ENCODE measurements at places on chromosomes 5 and 9.

GRCh38 chr9:87686520-87687090 lies 39.3 kb upstream of the CTSL start:
- no peak for DNase-seq

DNA sequence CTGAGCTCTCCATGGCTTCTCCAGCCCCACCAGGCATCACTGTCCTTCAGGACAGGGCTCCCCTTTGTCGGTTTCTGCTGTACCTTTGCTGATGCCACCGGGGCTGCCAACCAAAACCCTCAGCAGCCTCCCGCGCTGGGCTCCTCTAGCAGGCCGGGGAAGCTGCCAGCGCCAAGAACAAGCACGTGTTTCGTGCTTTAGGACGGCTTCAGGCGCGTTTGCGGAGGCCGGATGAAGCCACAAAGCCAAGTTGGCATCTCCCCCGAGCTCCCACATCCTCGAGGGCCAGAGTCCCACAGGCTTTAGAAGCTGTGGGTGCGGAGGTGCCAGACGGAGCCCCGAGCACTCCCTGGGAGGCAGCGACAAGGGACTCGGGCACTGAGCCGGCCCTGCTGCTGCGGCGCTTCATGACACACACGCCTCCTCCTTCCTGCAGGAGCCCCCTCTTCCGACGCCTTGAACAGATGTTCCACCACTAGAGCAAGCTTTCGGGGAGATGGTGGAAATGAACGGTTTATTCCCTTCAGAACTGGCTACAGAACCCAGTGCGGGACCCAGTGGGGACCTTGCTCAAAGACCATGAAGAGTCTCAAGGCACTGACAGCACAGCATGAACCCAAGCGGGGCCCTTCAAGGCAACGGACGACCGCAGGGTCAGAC lies 36.7 kb downstream of the SARDH start:
- no peak for DNase-seq

- DNase-seq = no peak
These were observed 11.3 kb upstream of the TMEM141 start for GRCh38 chr9:136779808-136780207.

DNA sequence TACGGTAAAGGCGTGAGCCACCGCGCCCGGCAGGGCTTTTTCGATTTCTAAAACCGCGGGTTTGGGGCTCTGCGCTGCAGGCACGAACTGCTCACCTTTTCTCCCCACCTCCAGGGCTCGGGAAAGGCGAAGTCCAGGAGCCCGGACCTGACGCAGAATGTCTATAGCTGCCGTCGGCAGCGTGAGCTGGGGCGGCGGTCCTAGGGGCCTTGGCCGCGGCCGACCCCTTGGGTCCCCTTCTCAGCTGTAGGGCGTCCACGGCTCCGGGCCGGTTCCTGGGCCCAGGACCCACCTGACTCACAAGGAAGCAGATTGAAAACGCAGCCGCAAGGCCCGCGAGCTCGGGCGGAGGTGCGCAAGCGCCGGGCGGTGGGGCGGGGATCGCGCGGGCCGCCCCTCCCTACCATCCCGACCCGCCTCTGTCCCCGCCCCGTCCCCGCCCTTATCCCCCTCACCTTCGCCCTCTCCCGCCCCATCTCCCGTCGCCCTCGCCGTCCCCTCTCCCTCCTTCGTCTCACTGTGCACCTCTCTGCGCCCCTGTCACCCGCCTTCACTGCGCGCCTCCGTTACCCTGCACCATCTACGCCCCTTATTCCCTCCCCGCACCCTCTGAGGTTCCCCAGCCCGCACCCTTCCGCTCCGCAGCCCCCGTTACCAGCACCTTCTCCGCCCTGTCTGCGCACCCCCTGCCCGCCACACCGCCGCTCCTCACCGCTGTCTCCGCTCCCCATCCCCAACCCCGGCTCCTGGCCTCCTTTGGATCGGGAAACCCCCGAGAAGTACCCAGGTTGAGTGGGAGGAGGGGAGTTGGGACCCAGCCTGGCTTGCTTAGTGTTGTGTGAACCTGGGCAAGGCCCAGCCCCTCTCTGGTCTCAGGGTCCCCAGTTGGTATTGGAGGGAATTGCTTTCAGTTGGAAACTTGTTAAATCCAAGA lies at the start of gene HDHD3:
Gene HDHD3 (minus strand): TSS at position 353 of the 934 bp plus-strand sequence. CDS start 2,632 bp downstream, outside the sequence.
- DNase-seq = peak; percentile 76

DNA sequence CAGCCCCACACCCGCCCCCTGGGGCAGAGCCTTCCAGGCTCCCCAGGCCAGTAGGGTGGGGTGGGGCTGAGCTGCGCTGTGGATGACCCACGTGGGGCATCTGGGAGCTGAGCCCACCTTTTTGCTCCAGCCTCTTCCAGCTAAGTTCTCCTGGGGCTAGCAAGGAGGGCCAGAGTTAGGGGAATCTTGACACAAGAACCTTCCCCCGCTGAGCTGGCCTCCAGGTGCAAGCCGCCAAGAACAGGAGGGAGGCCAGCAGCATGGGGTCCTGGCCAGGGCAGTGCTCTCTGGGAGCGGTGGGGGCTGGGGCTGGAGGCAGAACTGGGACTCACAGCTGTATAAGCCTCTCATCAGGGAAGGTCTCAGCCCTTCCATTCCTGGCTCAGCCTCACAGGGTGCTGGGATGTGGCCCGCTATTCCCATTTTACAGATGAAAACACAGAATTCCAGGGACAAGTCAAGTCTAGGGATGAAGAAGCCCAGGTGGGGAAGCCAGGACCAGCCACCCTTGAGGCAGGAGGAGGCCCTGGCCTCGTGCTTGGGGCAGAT lies 21.5 kb downstream of the SARDH start:
- no peak for DNase-seq
